ENCODE measurements at places on chromosomes 5 and 9.

- DNase-seq, result no peak
Observed at GRCh38 chr9:132584601-132585560, 2.5 kb downstream of the BARHL1 start.

GRCh38 chr5:31909073-31909472, 265.0 kb downstream of the GOLPH3 start:
- no peak for DNase-seq

GRCh38 chr5:149156435-149157083, 15.3 kb downstream of the ABLIM3 start:
- DNase-seq, result no peak

DNA sequence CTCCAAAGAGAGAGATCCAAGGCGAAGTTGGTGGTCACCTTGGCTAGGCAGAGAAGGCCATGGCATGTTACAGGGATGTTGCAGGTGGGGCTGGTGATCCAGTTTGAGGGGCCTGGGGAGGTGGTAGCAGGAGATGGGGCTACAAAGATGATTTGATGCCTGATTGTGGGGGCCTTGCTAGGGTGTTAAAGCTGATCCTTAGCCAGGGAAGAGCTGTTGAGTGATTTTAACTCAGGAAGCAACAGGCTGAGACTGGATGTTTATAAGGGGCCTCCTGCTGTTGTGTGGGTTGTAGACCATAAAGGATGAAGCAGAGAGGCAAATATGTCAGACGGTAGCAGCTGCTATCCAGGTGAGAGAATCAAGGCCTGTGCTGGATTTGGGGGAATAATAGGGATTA, 19.0 kb upstream of the SMAD5 start:
- DNase-seq, result no peak

GRCh38 chr5:157046041-157046440, 12.9 kb downstream of the HAVCR1 start:
- DNase-seq, result no peak

DNA sequence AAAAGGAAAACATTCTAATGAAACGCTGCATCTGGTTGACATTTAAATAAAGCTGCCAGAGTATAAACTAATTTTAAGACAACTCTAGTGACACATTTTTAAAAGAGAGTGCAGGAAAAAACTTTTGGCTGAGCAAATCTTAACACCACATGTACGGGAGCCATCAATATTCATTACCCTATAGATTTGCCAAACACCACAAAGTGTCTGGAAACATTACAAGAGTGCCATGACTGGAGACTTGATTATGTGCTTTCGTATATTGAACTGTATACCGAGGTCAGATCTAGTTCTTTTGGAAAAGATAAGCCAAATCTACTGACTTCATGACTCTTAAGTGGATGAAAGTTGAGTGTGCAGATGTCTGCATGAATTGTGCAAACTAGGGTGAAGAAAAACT, 10.6 kb upstream of the DMRT2 start:
- no peak for DNase-seq

DNA sequence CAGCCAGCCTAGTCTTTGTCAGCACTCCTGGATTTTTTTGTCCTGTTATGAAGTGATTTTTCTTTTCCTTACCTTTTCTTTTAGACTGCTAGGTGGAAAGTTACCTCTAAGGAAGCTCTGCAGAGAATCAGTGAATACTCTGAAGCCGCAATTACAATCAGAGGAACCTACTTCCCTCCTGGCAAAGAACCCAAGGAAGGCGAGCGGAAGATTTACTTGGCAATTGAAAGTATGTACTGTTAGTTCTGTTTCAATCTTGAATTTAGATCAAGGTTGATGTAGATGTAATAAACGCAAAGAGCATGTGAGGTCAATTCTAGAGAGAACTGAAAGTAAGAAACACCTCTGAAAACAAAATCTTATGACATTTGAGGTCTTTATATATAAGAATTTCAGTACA, 27.0 kb upstream of the C5orf24 start:
- DNase-seq, result no peak

Data from stimulated activated CD4-positive, alpha-beta T cell treated with anti-CD3 and anti-CD28 coated beads, Interleukin-4, amount 100 ng/mL, for 24 hours (primary cell).